Right renal cortex interstitium (tissue), 3 donors: ENCODE measurements at places on chromosomes 3 and 15. TPM values are rescaled to one million over a fixed set of nuclear protein-coding genes. Genes with fewer than 3 reads are reported as not detected.

Gene PROK2
- polyA plus RNA-seq: 0.21 TPM

- no peak for DNase-seq
These were observed 33.9 kb downstream of the FSTL1 start for GRCh38 chr3:120416868-120417267.

Gene CCR3
- polyA plus RNA-seq: 0.21 TPM

DNA sequence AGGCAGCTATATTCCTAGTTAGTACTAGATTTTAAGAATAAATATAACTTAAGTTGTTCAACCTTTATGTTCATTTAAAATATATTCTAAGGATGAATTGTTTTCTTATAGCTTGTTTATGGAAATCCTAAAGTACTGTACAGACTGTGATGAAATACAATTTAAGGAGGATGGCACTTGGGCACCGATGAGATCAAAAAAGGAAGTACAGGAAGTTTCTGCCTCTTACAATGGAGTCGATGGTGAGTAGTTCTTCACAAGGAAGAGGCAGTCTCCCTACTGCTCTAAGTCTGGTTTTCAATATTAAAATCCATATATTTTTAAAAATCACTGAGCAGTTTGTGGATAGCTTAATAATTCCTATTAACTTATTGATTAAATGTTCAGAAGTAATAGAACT is 29.6 kb downstream of the CALML4 start:
- no peak for DNase-seq

GRCh38 chr3:49646236-49646635 is 27.9 kb upstream of the APEH start:
- no peak for DNase-seq

GRCh38 chr3:127697551-127698240 is 24.9 kb downstream of the ABTB1 start:
- DNase-seq: no peak
